NCI-H345 (cell line): ENCODE measurements at places on chromosomes 16 and 17.
A peak's percentile ranks its signal among the peaks of the same experiment; 100 is the strongest.

- DNase-seq, result no peak
Observed at GRCh38 chr17:14922411-14922810, 342.7 kb downstream of the PMP22 start.

DNA sequence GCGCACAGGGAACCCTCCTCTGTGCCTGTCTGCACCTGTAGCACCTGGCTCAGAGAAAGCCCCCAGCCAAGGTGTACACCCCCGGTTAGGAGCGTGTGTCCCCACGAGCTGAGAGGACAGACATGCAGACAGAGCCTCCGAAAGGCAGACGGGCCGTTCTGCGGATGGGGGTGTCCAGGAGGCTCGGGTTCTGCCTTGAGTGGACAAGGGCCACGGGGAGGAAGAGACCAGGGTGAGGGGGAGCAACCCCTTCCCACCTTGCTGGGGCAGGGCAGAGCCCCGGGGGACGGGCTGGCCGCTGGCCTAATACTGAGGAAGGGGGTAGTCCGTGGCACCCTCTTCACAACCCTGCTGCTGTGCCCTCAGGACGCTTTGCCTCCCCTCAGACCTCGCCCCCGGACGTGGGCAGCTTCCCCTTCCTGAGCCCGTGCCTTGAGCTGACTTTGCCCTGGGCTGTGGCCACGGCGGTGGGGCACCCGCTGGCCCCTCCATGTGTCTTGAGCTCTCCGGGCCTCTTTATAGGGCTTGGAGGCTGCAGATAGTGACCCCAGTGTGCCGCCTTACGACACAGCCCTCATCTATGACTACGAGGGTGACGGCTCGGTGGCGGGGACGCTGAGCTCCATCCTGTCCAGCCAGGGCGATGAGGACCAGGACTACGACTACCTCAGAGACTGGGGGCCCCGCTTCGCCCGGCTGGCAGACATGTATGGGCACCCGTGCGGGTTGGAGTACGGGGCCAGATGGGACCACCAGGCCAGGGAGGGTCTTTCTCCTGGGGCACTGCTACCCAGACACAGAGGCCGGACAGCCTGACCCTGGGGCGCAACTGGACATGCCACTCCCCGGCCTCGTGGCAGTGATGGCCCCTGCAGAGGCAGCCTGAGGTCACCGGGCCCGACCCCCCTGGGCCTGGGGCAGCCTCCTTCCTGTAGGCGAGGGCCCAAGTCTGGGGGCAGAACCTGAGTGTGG, 5.7 kb downstream of the SLC22A31 start:
- no peak for DNase-seq

GRCh38 chr17:70493277-70493874, 324.0 kb downstream of the KCNJ2 start:
- no peak for DNase-seq

- no peak for DNase-seq
Observed at GRCh38 chr17:32348483-32348800, 1.5 kb upstream of the ZNF207 start.

DNA sequence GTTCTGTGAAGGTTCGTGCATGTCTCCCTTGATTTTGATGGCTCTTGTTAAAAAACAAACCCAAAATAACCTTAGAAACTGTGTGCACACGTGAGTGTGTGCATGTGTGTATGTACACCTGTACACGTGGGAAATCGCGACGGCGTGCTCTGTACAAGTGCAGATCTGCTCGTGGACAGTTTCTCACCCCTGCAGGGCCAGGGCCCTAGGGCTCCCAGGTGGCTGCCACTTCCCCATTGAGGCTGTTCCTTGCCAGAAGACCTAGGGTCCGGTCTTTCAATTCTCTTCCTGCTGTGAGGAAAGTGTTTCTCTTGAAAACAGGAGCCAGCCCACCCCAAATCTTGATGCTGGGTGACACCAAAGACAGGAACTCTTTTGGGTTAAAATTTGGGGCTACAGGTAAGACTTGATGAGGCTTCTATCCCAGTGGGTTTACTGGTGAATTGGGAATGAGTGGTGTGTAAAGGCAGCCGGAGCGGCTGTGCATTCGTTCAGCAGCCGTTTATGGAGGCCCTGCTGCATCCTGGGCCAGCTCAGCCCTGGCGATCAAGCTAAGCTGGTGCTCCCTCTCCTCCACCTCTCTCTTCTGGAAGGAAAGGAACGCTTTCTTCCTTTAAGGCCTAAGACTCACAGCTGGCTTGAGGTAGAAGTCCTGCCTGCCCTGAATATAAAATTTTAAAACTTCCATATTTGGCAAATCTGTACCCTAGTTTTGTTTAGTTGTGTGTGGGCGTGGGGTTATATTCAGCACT, 137.9 kb downstream of the CLEC16A start:
- DNase-seq, result no peak

DNA sequence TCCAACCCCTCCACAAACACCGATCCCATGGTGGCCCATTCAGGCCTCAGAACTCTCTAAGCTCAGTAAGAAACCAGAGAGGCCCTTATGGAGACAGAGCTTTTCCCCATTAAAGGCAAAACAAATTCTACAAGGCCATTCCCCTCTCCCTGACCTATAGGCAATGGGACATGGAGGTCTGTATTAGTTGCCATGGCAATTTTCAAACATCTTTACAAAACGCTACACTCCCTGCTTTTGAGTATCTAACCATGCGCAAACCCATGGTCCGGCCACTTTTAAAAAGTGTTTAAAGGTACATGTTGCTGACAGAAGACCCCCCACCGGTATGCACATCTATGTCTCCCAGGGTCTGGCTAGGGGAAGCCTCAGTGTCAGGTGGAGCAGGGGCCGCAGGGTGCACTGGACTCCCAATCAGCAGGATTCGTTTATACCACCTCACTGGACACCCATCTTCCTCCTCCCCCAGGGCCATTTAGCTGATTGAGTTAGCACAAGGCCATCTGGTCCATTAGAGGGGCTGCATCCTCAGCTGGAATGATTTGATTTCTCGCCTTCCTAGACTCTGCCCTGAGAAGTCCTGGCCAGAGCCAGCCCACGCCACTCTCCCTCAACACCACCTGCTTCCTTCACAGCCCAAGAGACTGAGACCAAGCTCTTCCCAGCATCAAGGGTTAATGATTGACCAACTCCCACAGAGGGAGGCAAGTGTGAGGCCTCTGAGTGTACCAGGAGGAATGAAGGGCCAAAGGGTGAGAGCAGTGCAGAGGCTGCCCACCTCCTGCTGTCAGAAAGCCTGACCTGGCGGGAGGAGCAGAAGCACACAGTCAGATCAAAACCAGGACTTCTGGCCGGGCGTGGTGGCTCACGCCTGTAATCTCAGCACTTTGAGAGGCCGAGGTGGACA, 10.9 kb downstream of the ACLY start:
- no peak for DNase-seq

DNA sequence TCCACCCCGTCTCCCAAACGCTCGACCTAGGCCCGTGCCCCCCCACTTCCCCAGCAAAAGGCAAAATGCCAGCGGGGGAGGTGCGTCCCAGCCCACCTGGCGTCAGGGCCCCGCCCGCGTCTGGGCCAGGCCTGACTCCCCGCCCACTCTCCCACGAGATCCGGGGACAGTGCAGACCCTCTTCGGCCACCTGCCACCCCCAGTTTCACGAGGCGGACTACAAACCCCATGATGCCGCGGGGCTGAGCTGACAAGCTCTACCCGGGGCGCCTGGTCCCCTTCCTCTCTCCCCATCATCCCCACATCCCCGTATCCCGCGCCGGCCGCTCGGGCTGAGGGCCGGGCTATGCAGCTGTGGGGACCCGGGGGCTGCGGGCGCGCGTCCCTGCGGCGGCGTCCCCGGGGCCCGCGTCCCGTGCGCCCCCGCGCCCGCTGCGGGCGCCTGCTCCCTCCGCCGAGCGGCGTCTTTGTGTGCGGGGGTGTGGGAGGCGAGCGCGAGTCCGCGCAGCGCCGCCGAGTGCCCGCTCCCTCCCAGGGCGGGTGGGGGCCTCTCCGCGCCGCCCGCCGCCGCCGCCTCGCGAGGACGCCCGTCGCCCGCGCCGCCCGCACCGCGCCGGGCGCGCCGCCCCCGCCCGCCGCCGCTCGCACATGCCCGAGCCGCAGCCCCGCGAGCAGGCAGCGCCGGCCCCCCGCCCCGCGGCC, at the start of gene ANKRD13B:
TSS of gene ANKRD13B (plus strand) at position 283 of the 702 bp plus-strand sequence. CDS start 490 bp downstream, outside the sequence.
- peak; percentile 89 for DNase-seq

DNA sequence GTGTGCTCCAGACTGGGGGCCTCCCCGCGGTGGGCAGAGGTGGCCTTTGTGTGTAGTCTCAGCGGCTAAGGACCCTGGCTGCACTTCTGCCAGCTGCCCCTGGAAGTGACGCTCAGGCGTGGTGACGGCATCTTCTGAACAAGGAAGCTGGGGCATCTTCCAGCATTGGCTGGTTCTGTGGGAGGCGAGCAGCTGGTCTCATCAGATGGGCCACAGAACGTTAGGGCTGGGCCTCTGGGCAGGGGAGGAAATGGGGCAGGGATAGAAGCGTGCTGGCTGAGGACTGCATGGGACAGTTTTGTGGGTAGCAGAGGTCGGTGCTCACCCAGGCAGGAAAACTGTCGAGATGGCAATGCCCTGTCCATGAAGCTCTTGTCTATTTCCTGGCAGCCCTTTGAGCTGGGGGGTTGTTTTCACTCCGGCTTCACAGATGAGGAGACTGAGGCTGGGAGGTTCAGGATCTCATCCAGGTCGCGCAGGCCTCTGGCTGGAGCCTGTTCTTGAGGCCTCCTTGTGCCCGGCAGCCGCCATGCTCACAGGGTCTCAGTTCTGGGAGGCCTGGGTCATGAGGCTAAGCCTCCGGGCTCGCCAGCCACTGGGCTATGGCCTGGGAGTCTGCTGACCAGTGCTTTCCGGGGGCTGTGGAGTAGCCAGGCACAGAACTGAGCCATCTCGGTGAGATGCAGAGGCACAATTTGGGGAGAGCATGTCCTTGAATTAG, 16.3 kb downstream of the IRF8 start:
- DNase-seq, result no peak

DNA sequence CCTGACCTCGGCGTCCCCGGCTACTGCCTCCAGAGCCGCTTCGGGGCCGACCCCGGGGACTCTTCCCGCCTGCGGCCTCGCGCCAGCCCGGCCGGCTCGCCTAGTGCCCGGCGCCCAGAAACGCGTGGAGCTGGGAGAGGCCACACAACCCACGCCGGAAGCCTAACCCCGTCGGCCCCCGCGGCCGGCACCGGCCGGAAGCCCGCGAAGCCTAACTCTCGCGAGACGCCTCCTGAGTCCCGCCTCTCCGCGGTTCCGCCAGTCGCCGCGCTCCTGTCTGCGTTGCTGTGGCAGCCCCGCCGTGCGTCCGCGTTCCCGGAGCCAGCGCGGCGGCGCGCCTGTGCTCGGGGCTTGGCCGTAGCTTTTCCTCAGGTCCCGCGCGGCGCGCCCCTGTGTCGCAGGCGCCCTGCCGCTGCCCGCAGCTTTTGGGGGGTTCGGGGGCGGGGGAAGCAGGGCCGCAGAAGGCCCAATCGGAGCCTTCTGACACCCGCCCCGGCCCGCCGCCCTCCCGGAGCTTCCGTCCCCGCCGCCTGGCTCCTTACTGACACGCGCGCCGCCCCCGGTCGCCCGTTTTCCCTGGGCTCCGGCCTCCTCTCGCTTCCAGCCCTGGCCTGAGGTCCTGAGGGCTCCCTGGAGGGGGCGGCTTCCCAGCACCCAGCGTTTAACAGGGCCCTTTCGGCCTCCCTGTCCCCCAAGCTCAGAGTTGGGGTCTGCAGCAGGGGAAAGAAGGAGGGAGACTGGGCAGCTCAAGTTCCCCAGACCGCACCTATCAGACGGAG, 21.7 kb downstream of the NPTX1 start:
- DNase-seq, result peak; percentile 99

DNA sequence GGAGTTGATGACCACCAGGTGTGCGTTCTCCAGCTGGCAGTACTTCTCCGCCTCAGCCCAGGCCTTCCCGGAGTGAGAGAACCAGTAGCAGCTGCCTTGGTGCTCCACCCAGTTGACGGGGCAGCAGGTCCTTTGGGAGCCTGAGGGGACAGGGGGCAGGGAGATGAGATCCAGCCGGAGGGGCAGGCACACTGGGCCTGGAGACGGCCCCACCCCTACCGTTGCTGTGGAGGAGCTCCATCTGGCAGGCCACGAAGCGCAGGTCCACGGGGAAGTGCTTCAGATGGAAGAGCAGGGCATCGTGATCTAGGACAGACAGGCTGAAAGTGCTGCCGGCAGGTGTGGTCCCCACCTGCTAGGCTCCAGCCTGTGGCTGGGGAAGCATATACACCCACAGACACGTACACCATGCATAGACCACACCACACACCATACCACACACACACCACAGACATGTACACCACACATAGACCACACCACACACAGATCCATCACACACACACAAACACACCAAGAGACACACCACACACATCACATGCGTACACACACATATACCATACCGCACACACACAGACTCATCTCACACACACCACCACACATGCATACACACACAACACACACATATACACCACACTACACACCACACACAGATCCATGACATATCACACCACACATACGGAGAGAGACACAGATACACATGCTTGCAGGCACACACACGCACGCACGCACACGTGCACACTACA, 7.4 kb downstream of the ASGR2 start:
- DNase-seq, result peak; percentile 69

DNA sequence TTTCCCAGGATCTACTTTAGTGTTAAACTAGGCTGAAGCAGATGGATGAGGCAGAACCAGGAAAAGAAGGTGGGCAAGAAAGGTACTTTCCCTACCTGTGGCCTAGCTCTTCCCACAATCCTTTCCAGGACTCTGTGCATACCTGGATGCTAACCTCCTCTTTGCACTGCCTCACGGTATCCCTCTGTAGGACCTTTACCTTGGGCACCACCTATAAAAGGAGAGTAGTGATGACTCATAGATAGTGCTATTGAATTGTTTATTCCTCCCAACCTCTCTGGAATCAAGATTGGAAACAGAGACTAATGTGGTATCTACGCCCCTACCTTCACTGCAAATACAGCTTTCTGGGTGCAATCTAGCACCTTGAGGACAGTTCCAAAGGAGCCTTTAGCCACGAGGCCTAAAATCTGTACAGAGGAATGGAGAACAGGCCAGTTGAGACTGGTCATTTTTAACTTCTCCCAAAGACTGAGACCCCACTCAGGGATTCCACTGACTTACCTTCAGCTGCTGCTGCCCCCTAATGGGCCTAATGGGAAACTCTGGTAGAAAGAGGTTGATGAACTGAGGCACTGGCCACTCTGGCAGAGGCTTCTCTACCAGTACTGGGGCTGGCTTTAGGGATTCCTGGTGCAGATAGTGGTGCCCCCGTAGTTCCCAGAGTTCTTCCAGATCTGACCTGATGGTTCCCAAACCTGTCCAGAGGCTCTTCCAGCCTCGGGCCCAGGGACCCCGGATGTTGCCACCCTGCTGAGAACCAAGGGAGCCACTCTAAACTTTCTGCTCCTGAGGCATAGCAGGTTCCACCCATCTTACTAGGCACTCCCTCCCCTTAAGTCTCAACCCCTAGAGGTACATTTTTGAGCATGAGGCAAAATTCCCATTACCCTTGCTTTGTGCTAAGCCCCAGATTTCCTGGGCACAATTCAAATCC, 781 bp downstream of the RSKR start:
- DNase-seq, result peak; percentile 24

GRCh38 chr16:66751992-66752322, 548 bp upstream of the DYNC1LI2 start:
- no peak for DNase-seq
